ENCODE measurements at places on chromosomes 7 and 10. TPM values are rescaled to one million over a fixed set of nuclear protein-coding genes. Genes with fewer than 3 reads are reported as not detected.

The GIMAP2 gene
- total RNA-seq: 0.17 TPM

The GFRA1 gene
- under 0.01 TPM for total RNA-seq

The AKR1B15 gene
- total RNA-seq: not detected

The STAG3 gene
- total RNA-seq: 0.32 TPM

The PDE1C gene
- 0.09 TPM for total RNA-seq

The AGBL3 gene
- 0.52 TPM for total RNA-seq

The EFCAB10 gene
- total RNA-seq: not detected

The OR2A1 gene
- not detected for total RNA-seq

The ANKRD61 gene
- not detected for total RNA-seq

The OR2A7 gene
- 0.09 TPM for total RNA-seq

The ARHGEF35 gene
- 2.5 TPM for total RNA-seq

The GBX1 gene
- not detected for total RNA-seq

The RBP3 gene
- not detected for total RNA-seq

The IGF2BP3 gene
- total RNA-seq: 52.6 TPM

The PDGFA gene
- 5.0 TPM for total RNA-seq

The KCNMA1 gene
- total RNA-seq: 70.6 TPM

The CYP26A1 gene
- not detected for total RNA-seq

The DNAJC12 gene
- total RNA-seq: 2.3 TPM

The AKR1D1 gene
- not detected for total RNA-seq

The CPEB3 gene
- 0.43 TPM for total RNA-seq

The HOXA3 gene
- 1.3 TPM for total RNA-seq

The VAX1 gene
- not detected for total RNA-seq

The CACNA2D1 gene
- total RNA-seq: 33.3 TPM

The LRRC17 gene
- 381 TPM for total RNA-seq

The LEP gene
- not detected for total RNA-seq

The SLC26A3 gene
- total RNA-seq: not detected

The NPY4R2 gene
- total RNA-seq: not detected

The FAM25C gene
- not detected for total RNA-seq

The GPC2 gene
- 1.5 TPM for total RNA-seq

The PLAC9 gene
- total RNA-seq: 60.6 TPM

The NUPR2 gene
- not detected for total RNA-seq

The CCL24 gene
- total RNA-seq: not detected

The GIMAP6 gene
- not detected for total RNA-seq

The CNPY4 gene
- total RNA-seq: 44.4 TPM

The CALCR gene
- not detected for total RNA-seq

The ZNF117 gene
- total RNA-seq: 2.7 TPM

The CFAP46 gene
- total RNA-seq: 0.95 TPM

The SH2B2 gene
- 0.95 TPM for total RNA-seq

The TAS2R16 gene
- total RNA-seq: not detected

The TMEM270 gene
- not detected for total RNA-seq

The PNLIP gene
- not detected for total RNA-seq

The OPALIN gene
- total RNA-seq: not detected
